Glomerular endothelial cell (primary cell): ENCODE measurements at places on chromosomes 3 and 15. TPM values are rescaled to one million over a fixed set of nuclear protein-coding genes. Genes with fewer than 3 reads are reported as not detected.

GABRB3 gene
- 0.05 TPM in 1 of 2 replicates, not detected in the other for total RNA-seq

EPB42 gene
- not detected in 2 replicates for total RNA-seq

CD96 gene
- not detected in 2 replicates for total RNA-seq

HRG gene
- not detected in 2 replicates for total RNA-seq

DZIP3 gene
- 5.8 TPM in 2 replicates for total RNA-seq

TM4SF18 gene
- 148 and 184 TPM in 2 replicates for total RNA-seq

NR1I2 gene
- not detected in 2 replicates for total RNA-seq

A4GNT gene
- total RNA-seq = not detected in 2 replicates

CTXN2 gene
- not detected in 2 replicates for total RNA-seq

ULK3 gene
- 40.0 and 45.2 TPM in 2 replicates for total RNA-seq

SACM1L gene
- 18.1 and 27.8 TPM in 2 replicates for total RNA-seq

TLE3 gene
- 95.5 and 142 TPM in 2 replicates for total RNA-seq

SI gene
- total RNA-seq = not detected in 2 replicates

CCR9 gene
- not detected in 2 replicates for total RNA-seq

AMIGO3 gene
- 0.19 and 1.2 TPM in 2 replicates for total RNA-seq

POTEB2 gene
- total RNA-seq = not detected in 2 replicates

CCDC39 gene
- 0.06 TPM in 1 of 2 replicates, not detected in the other for total RNA-seq

ANKUB1 gene
- not detected in 2 replicates for total RNA-seq

PPP1R14D gene
- not detected in 2 replicates for total RNA-seq

SPATA12 gene
- total RNA-seq = 0.15 and 0.18 TPM in 2 replicates

KCNH8 gene
- not detected in 2 replicates for total RNA-seq

GBE1 gene
- 43.9 and 50.4 TPM in 2 replicates for total RNA-seq

C3orf85 gene
- total RNA-seq = not detected in 2 replicates

TAGLN3 gene
- 0.76 and 2.8 TPM in 2 replicates for total RNA-seq

SPESP1 gene
- total RNA-seq = 0.92 and 1.5 TPM in 2 replicates

EFHB gene
- not detected in 2 replicates for total RNA-seq

OR5K1 gene
- total RNA-seq = not detected in 2 replicates

ABHD5 gene
- 12.7 and 36.4 TPM in 2 replicates for total RNA-seq

ZNF502 gene
- 2.6 and 3.2 TPM in 2 replicates for total RNA-seq

SLC9C1 gene
- total RNA-seq = not detected in 2 replicates

RTP3 gene
- not detected in 2 replicates for total RNA-seq

CCDC32 gene
- 26.9 and 44.0 TPM in 2 replicates for total RNA-seq

PLA1A gene
- 2.8 and 7.8 TPM in 2 replicates for total RNA-seq

DPPA2 gene
- not detected in 2 replicates for total RNA-seq

NR2F2 gene
- 64.5 and 68.8 TPM in 2 replicates for total RNA-seq

DAG1 gene
- 99.3 and 111 TPM in 2 replicates for total RNA-seq

CCDC54 gene
- total RNA-seq = not detected in 2 replicates

NMNAT3 gene
- 0.68 and 1.5 TPM in 2 replicates for total RNA-seq

GDPGP1 gene
- 12.4 and 16.4 TPM in 2 replicates for total RNA-seq

TMCO5A gene
- total RNA-seq = not detected in 2 replicates

NR2E3 gene
- total RNA-seq = 0.10 and 0.41 TPM in 2 replicates

SGO1 gene
- 1.7 and 4.3 TPM in 2 replicates for total RNA-seq

CFAP92 gene
- 1.0 and 1.7 TPM in 2 replicates for total RNA-seq

ISL2 gene
- total RNA-seq = 0.18 and 0.19 TPM in 2 replicates

ZNF620 gene
- total RNA-seq = 2.7 and 4.0 TPM in 2 replicates

GABRR3 gene
- not detected in 2 replicates for total RNA-seq

CCDC33 gene
- total RNA-seq = not detected in 2 replicates

IL17RE gene
- total RNA-seq = 0.39 and 1.3 TPM in 2 replicates

ALDH1L1 gene
- not detected in 2 replicates for total RNA-seq

ISLR2 gene
- total RNA-seq = 0.12 TPM in 1 of 2 replicates, not detected in the other

CASR gene
- not detected in 2 replicates for total RNA-seq

CFAP20DC gene
- total RNA-seq = 1.2 and 6.7 TPM in 2 replicates
